ENCODE measurements at places on chromosomes 4 and X.

- DNase-seq, result no peak
Measured at GRCh38 chrX:22378296-22378695, 105.6 kb downstream of the CBLL2 start.

GRCh38 chr4:72118017-72118416 lies 86.2 kb downstream of the NPFFR2 start:
- DNase-seq, result no peak

DNA sequence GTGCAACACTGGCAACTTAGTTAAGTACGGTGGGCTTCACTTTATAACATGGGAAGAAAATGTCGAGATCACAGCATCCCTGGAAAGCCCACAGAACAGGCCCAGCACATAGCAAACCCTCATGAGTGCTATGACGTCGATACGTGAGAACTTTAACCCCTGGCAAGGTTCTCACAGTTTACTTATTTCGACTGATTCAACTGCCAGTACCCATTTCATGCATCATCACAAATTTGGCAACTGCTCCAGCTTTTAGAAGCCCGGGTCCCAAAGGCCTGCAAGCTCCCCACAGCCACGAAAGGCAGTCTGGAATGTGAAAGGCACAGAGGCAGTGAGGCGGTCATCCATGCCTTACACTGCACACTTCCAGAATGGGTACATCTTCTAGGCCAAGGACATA lies 41.2 kb downstream of the RELL1 start:
- no peak for DNase-seq

- no peak for DNase-seq
Measured at GRCh38 chrX:42783451-42783850, 5.5 kb upstream of the PPP1R2C start.

Measured in NCI-H226 (cell line).